AG09319 (cell line): ENCODE measurements at places on chromosomes 3 and 15.

DNA sequence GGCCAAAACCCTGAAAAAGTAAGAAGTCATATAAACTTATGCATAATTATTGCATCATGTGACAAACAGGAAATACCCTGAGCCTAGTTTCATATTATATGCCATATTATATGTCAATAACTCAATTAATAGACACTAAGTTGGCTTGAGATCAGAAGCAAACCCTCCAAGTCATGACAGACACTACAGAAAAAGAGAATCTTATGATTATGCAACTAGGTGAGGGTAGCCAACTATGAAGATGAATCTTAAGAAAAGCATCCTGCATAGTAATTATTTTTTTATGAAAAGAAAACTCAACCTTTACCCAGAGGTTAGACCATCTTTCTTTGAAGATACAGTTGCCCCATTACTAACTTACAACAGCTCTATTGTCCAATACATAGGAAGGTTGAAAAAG, 192.4 kb upstream of the VEPH1 start:
- no peak for DNase-seq

- no peak for DNase-seq
These were observed 220.1 kb downstream of the MCTP2 start for GRCh38 chr15:94451466-94451865.

DNA sequence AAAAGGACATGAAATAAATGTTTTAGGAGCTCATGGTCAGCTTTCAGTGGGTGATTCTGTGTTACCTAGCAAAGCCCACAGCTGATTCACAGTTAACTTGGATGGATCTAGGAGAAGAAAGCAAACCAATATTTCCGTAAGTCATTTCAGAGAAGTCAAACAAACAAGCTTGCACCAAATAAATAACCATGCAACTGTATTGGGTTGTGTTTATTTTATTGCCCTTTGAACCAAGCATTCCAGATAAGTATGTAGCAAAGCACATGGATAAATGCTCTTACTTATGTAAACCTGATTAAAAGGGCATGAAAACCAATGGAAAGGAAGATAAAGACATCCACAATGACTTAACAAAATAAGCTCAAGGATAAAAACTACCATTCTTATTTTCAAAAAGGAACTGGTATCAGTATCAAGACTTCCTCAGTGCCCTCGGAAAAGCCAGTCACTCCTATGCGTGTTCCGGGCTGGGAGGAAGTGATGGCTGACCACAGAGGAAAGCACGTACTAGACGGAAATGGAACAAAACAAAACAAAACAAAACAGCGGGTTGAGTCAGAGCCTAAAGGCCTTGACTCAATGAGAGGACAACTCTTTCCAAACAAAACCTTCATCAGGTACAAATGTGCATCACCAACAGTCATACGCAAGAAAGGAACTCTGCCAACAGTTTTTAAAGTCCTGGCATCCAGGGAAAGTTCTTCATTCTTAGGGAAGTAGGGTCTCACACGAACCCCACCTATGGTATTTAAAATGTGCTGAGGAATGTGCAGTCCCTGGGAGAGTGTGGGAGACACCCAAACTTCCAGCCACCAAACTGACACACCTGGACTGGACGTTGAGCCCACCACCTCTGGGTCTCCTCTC, 103.3 kb downstream of the SNRK start:
- no peak for DNase-seq

GRCh38 chr3:102536456-102536855, 101.6 kb downstream of the ZPLD1 start:
- DNase-seq: peak; percentile 2

- DNase-seq: no peak
These were observed 57.7 kb downstream of the DNAJB8 start for GRCh38 chr3:128408693-128409623.

GRCh38 chr3:107826727-107827126, 264.1 kb downstream of the CD47 start:
- DNase-seq: no peak

- no peak for DNase-seq
These were observed 33.9 kb upstream of the SLC41A3 start for GRCh38 chr3:126117786-126118185.

DNA sequence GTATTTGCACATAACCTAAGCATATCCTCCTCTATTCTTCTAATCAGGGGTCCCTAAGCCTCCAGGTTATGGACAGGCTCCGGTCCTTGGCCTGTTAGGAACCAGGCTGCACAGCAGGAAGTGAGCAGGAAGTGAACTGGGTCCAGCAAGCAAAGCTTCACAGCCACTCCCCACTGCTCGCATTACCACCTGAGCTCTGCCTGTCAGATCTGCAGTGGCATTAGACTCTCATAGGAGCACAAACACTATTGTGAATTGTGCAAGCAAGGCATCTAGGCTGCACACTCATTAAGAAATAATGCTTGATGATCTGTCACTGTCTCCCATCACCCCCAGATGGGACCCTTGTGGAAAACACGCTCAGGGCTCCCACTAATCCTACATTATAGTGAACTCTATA, 9.8 kb downstream of the MSL2 start:
- DNase-seq: no peak

DNA sequence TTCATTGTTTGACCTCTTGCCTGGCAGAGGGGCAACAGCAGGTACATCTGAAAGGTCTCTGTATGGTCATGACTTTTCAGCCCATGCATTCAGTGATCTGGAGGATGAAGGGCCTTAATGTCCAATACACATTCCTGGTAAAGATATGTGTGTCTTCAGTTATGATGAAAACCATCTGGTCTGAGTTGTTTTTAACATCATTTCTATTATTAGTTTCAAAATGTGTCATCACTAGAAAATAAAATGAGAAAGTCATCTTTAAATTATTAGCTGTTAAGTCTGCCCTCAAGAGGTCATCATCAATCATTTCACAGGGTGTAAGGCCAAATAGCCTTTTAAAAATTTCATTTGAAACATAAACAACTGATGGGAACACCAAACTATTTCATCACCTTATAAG, 92.1 kb upstream of the PLSCR4 start:
- no peak for DNase-seq

- DNase-seq: no peak
These were observed 1.3 kb downstream of the RNU5B-1 start for GRCh38 chr15:65305776-65306175.

- DNase-seq: no peak
These were observed 16.1 kb downstream of the ZNF106 start for GRCh38 chr15:42474827-42475226.

DNA sequence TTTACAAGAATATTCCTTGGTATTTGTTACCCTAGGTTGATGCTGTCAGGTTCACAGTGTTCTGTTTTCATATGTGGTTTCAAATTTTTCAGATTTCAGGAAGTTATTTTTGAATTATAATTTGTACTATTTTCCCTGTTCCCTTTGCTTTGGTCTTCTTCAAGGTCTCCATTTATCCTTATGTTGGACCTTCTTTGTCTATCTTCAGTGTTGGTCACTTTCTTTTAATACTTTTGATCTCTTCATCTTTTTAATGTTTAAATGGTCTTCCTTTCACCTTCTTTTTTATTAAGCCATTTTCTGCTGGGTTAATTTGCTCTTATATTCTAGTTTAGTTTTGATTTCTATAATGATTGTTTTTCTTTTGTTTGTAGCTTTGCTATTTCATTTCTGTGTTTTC, 61.3 kb downstream of the KLHL25 start:
- DNase-seq: no peak

- no peak for DNase-seq
These were observed 298.2 kb upstream of the SATB1 start for GRCh38 chr3:18723206-18723810.

GRCh38 chr15:35330916-35331315, 215.0 kb downstream of the DPH6 start:
- no peak for DNase-seq

- DNase-seq: no peak
These were observed 81.9 kb downstream of the CHL1 start for GRCh38 chr3:278300-279064.

DNA sequence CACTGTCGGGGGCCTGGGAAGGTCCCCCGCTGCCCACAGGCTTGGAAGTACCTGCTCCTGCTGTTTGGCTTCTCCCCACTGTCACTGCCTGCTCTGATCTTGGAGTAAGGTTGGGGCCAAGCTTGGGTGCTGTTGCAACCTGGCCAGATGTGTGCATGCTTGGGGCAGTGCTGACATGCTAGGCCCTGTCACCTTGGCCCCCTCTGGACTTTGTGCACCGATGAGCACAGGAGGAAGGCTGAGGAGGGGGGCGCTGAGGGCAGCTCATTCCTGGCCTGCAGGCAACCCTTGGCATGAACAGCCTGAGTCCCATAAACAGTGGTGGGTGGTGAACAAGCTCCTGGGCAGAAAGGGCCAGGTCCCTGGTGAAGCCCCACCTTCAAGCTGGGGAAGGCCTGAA, 4.0 kb upstream of the XCR1 start:
- no peak for DNase-seq

DNA sequence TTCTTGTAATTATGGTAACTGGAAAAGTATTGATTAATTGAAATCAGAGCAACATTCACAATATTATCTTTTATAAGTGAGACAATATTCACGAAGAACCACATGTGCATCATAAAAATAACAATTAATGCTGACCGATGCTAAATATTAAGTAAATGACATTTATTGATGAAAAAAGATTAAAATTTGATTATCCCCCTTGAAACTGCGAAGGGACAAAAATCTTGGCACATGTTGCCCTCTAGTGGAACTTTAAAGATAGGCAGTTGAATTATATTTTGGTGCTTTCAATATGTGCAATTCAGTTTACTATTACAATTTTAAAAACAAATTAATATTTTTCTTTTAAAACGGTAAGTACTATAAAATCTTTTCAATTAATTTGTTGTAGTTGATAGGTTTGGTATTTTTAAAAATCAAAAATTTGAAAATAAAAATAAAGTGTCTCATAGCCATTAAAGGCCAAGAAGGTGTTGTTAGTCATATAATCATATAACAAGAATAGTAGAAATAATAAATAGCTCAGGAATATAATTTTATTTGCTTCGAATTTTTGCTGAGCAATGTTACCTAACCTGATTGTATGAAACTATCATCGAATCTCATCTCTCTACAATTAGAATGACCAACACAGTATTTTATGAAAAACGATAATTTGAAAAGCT, 270.2 kb downstream of the ROBO1 start:
- DNase-seq: no peak

GRCh38 chr3:110198717-110199587, 861.6 kb upstream of the DPPA4 start:
- no peak for DNase-seq

DNA sequence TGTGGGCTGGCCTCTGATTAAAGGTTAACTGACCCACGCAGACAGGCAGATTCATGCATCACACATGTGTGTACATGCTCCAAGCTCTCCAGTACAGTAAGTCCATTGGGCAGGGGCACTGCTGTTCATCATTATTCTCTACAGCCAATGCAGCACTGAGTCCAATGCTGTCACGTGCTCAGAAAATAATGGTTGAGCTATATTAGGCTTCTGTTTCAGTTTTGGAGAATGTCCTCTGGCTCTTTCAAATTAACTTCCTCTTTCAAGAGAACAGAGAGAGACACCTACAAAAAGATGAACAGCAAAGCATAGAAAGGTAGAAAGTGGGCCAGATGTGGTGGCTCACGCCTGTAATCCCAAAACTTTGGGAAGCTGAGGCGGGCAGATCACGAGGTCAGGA, 202.6 kb downstream of the MEX3B start:
- no peak for DNase-seq

DNA sequence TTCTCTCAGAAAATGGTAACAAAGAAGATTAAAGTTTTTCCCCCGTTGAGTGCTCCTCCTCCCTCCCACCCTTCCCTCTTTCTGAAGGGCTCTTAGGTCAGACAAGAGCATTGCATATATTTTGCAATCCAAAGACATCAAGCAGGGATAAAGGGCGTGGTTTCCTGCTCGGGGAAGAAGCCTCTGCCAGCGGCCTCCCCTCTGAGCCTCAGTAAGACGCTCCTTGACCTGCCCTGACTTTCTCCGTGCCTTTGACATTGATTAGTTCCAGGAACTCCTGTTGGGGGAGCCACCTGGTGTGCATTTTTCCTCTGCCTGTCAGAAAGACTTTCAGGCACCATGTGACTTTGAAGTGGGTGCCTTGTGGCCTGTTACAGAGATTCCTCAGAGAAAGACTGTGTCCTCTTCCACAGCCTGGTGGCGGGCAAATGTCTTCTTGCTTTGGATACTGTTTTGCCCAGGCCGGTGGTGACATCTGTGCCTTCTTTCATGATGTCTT, 87.2 kb upstream of the TBL1XR1 start:
- DNase-seq: no peak

DNA sequence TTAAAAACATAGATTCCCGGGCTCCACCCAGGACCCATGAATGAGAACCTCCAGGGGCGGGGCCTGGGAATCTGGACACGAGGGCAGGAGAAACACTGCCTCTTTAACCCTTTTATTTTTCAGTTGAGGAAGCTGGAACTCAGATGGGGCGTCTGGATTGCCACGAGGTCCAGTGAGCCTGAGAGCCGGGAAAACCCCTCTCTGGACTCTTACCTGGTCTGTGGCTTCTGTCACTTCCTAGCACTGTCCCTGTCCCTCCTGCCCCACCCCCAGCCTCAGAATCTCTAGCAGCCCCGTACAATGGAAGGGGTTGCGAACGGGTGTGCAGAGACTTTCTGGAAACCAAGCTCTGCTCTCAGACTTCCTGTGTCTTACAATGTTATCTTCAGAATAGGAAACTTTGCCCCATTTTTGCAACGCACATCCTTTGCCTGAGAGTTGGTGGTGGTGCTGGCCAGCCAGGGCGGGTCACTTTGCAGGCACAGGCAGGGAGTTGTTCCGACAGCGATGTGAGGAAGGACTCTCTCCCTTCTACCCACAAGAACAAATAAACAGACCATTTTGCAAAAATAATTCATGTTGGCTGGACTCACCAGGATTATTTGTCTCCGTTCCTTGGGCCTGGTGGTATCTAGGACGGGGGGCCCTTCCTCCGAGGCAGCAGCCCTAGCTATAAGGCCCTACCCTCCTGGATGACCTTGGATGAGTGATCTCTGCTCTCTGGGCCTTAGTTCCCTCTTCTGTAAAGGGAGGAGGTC, 59.1 kb downstream of the SMAD6 start:
- DNase-seq: no peak

DNA sequence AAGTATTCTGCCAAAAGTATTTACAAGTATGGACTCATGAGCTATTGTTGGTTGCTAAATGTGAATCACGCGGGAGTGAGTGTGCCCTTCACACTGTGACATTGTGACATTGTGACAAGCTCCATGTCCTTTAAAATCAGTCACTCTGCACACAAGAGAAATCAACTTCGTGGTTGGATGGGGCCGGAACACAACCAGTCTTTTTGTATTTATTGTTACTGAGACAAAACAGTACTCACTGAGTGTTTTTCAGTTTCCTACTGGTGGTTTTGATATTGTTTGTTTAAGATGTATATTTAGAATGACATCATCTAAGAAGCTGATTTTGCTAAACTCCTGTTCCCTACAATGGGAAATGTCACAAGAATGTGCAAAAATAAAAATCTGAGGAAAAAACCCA, 30.3 kb downstream of the SYNM start:
- DNase-seq: no peak

GRCh38 chr3:99875929-99876841, 58.5 kb downstream of the CMSS1 start:
- no peak for DNase-seq

GRCh38 chr15:77516786-77517185, 96.1 kb downstream of the HMG20A start:
- DNase-seq: no peak

GRCh38 chr15:43948691-43949325, 122.0 kb downstream of the WDR76 start:
- no peak for DNase-seq
